ENCODE measurements at places on chromosomes 13 and 19. TPM values are rescaled to one million over a fixed set of nuclear protein-coding genes. Genes with fewer than 3 reads are reported as not detected.
A peak's percentile ranks its signal among the peaks of the same experiment; 100 is the strongest.

The ZNF709 gene
- 8.7 TPM for total RNA-seq

The TSKS gene
- not detected for total RNA-seq

GRCh38 chr19:46107371-46107770, 17.1 kb downstream of the IGFL3 start:
- H3K36me3 ChIP-seq: no peaks in the 10 kb centered on the region
- no peaks in the 10 kb centered on the region for H3K4me1 ChIP-seq
- no peak overlapping the region for H3K4me3 ChIP-seq
- DNase-seq: no peak

- no peak overlapping the region for H3K27ac ChIP-seq
- DNase-seq: no peak
- no peaks in the 10 kb centered on the region for H3K27me3 ChIP-seq
Measured at GRCh38 chr13:21310220-21310619, 133.8 kb downstream of the MRPL57 start.

The DCT gene
- 0.07 TPM for total RNA-seq

DNA sequence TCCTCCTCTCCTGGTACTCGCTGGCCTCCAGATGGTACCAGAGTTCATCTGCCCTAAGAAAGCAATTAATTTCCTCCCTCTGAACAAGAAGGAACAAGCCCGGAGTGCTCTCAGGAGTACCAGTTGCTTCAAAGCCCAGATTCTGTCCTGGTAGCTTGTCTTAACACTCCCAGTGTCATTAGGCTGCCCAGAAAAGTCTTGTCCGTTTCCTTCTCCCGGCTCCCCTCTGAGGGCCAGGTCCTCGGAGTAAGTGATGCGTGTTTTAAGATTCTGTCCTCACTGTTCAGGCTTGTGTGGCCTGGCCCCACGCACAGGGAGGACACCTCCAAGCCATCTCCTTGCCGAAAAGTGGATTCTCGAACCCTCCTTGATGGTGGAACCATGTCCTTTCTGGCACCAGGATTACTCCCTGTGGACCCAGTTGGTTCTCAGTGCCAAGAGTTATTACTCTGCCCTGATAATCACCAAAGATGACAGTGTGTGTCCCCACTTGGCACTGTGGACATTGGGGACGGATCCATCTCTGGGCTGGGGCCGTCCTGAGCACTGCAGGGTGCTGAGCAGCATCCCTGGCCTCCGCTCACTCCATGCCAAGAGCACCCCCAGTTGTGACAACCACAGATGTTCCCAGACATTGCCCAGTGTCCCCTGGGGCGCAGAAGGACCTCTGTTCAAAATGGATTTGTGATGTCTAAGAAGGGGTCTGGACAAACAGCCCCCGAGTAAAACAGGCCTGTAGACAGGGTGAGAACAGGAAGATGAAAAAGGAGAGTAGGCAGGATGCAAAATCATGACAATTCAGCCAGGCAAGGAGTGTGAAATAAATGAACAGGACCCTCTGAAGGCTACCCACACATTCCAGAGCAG, 52.4 kb downstream of the RFX2 start:
- no peak overlapping the region for H3K27ac ChIP-seq
- H3K4me1 ChIP-seq: peaks cover 11% of the 10 kb centered on the region
- peaks cover 6% of the 10 kb centered on the region for H3K36me3 ChIP-seq

The KIR3DL1 gene
- not detected for total RNA-seq

GRCh38 chr13:24150572-24150971, 9.9 kb upstream of the SPATA13 start:
- H3K27ac ChIP-seq: no peak overlapping the region
- H3K4me1 ChIP-seq: no peaks in the 10 kb centered on the region
- H3K4me3 ChIP-seq: no peak overlapping the region
- no peak for DNase-seq
- H3K36me3 ChIP-seq: no peaks in the 10 kb centered on the region
- H3K27me3 ChIP-seq: no peaks in the 10 kb centered on the region

DNA sequence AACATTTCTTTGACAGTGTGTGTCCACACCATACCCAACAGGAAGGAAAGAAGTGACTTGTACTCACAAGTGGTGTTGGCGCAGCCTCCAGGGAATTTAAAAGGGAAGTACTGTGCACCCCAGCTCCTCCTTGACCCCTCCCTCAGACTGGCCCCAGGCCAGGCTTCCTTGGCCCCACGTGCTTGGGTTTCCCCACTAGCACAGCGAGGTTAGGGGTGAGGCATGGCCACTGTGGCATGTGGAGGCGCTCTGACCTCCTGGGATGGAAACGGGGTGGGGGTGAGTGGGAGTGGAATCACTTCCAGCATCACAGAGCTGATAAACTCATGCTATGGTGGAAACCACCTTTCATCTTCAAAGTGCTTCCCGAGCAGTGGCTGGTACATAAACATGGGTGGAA, 168.6 kb downstream of the ZNF536 start:
- DNase-seq: no peak
- no peaks in the 10 kb centered on the region for H3K36me3 ChIP-seq
- H3K4me1 ChIP-seq: peaks cover 8% of the 10 kb centered on the region
- no peak overlapping the region for H3K27ac ChIP-seq
- H3K4me3 ChIP-seq: no peak overlapping the region
- peaks cover 8% of the 10 kb centered on the region for H3K27me3 ChIP-seq

The ADGRE1 gene
- not detected for total RNA-seq

GRCh38 chr19:47106821-47107201, 6.8 kb downstream of the ZC3H4 start:
- H3K27me3 ChIP-seq: peaks cover 16% of the 10 kb centered on the region
- DNase-seq: no peak
- H3K36me3 ChIP-seq: peaks cover 10% of the 10 kb centered on the region
- peak overlapping the region; percentile 15 for H3K27ac ChIP-seq

DNA sequence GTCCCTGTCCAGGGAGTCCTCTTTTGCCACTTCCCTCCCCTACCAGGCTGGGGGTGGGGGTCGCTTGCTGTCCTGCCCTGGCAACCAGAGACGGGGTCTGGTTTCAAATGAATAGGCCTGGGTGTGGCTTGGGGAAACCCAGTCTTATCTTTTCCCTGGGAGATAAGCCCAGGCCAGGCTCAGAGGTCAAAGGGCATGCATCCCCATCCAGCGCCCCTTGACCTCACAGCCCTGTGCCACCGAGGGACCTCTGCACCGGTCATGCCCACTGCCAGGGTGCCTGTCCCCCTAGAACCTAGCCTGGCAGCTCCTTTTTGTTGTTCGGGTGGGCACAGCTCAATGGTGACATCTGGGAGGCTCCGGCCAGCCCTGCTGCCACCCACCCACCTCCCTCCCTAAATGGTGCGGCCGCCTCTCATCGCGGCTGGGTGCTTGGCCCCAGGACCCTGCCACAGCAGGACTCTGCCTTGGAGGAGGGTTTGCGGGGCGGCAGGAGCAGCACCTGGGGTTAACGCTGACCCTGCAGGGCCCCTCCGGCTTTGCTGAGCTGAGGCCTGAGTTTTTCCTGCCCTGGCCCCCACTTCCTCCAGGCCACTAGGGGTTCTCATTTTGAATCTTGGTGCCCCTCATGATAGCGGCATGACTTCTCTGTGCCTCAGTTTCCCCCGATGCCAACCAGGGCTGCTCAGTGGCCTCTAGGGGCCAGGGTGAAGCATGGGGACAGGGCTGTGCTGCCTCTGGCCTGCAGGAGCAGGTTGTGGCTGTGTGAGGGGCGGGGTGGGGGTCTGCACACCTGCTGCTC, 2.9 kb upstream of the CERS1 start:
- no peak overlapping the region for H3K4me3 ChIP-seq
- peaks cover 9% of the 10 kb centered on the region for H3K27me3 ChIP-seq
- no peak for DNase-seq
- no peak overlapping the region for H3K27ac ChIP-seq
- H3K4me1 ChIP-seq: peaks cover 2% of the 10 kb centered on the region

- no peak overlapping the region for H3K27ac ChIP-seq
- H3K36me3 ChIP-seq: no peaks in the 10 kb centered on the region
- no peak for DNase-seq
Measured at GRCh38 chr19:43784241-43784980, 3.6 kb upstream of the KCNN4 start.

All from glutamatergic neuron (in vitro differentiated cells).